ENCODE measurements at places on chromosomes 5 and 9.

- DNase-seq, result no peak
These were observed 267.3 kb downstream of the EFNA5 start for GRCh38 chr5:107403228-107403953.

GRCh38 chr5:22835686-22836085, 17.5 kb downstream of the CDH12 start:
- DNase-seq, result no peak

GRCh38 chr5:133602835-133603380, 9.4 kb downstream of the FSTL4 start:
- no peak for DNase-seq

DNA sequence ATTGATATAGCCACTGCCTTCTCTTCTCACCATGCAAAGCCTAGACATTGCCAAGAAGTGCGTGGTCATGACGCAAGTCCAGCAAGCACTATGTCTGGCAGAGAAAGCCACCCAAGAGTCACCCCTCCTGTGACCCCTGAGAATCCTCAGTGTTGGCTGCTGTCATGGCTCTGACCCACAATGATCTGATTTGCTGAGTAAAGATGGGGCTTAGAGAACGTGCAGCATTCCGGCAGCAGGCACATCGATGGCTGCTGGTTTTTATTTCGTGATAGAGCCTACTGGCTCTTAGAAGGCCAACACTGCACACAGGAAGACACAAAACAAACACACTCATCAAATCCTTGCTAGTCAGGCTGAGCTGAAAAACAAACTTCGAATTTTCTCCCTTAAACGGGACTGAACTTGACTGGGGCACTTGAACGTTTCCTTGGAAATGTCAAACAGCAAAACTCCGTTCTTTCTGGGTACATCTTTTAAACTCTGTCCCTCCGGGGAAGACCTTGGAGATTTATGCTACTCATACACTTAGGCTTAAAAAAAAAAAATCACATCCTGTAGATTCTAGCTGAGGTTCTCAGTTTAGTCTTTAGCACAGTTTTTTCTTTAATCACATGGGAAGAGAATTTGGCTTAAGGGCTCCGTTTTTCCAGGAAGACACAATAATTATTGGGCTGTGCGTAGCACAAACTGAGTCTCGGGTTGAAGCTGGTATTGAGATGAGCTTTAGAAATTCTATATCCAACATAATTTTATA, 88.2 kb upstream of the BASP1 start:
- DNase-seq, result no peak

DNA sequence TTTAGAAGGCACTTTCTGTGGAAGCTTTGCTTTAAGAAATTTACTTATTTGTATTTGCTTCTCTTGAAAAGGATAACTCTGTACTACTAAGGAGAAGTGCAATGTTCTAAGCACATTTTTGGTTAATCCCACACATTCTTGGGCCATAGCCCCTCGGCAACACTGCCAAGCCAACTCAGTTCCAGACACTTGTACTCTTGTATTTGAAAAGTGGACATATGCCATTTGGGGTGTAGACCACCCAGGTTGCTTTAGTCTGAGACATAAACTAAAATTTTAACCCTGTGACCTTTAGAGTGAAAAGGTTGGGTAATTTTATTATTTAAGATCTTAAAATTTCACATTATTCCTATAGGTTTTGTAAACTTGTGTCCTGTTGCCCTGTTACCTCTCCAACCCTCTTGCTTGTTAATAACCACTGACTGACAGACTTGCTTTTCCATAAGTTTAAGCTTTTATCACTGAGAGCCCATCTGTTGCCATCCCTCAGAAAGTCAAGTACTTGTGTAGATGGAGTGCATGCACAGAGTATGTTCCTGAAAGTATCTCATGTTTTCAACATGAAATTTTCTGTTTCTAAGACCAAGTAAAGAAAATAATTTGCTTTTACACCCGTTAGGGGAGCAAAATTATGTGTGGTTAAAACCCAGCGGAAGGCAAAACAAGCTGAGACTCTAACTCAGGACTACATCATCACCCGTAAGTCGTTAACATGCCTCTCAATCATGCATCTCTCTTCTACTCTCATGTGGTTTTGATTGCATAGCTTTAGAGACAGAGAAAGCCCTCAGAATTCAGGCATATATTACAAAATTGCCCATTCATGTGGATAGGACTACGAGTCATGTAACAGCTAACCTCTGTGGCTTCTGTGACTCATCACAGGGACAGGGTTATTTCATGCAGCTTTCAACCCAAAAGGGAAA, 117.3 kb downstream of the GDNF start:
- no peak for DNase-seq

DNA sequence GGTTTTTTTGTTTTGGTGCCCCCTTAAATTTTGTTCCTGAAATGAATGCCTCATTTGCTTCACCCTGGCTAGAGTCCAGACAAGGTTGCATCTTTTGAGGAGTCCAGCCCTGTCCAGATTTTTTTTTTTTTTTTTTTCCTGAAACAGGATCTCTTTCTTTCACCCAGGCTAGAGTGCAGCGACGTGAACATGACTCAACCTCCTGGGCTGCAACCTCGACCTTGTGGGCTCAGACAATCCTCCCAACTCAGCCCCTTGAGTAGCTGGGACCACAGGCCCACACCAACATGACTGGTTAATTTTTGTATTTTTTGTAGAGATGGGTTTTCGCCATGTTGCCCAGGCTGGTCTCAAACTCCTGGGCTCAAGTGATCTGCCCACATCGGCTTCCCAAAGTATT, 469.0 kb upstream of the BRINP1 start:
- DNase-seq, result no peak

DNA sequence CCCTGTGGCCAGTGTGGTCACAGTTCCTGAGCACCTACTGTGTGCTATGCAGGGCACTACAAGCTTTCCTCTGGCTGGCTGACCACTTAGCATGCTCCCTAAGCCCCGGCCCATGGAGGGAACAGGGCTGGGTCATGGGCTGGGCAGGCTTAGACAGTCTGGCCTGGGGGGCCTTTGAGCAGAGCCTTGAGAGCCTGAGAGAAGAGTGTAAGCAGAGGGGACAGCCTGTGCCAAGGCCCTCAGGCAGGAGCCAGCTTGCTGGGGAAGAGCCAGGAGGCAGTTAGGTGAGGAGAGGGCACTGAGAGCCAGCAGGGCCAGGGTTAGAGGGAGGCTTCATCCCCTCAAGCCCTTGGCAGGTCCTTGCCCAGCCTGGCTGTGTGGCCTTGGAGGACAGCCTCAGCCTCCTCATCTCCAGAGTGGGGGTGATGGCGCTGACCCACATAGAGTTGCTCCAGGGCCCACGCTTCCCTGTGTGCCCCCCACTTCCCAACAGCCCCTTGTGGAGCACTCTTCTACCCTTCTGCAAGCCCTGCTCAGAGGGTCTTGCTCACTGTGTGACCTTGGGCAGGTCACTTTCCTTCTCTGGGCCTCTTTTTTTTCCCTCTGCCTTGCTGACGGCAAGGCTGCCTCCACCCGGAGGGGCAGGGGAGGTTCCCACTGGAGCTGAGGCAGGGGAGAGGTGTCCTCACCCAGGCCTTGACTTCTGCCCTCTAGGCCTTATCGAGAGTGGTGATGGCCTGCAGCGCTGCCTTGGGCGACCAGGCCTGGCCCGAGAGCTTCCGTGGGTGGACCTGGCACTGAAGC, 107.1 kb downstream of the PHF2 start:
- peak; percentile 9 for DNase-seq

Data from Caco-2 (cell line).